ENCODE measurements at places on chromosomes 11 and 22. TPM values are rescaled to one million over a fixed set of nuclear protein-coding genes. Genes with fewer than 3 reads are reported as not detected.

Gene HTR3A
- total RNA-seq, result not detected

Gene BTG4
- total RNA-seq, result not detected

Gene LSP1
- total RNA-seq, result 47.4 TPM

Gene OR8G1
- total RNA-seq, result not detected

Gene GTSE1
- total RNA-seq, result 1.6 TPM

Gene MPST
- 42.7 TPM for total RNA-seq

Gene PRDM10
- 10.3 TPM for total RNA-seq

Gene CYB5R2
- 28.4 TPM for total RNA-seq

Gene SYT8
- total RNA-seq, result 159 TPM

Gene ELMOD1
- total RNA-seq, result 0.39 TPM

Gene PNPLA3
- 0.75 TPM for total RNA-seq

Gene PATE2
- total RNA-seq, result 0.23 TPM

Gene RPS25
- total RNA-seq, result 1,353 TPM

Gene FTH1
- 2,368 TPM for total RNA-seq

Gene TTC28
- 56.8 TPM for total RNA-seq

Gene MFRP
- not detected for total RNA-seq

Gene CLDN25
- not detected for total RNA-seq

Gene UCP3
- total RNA-seq, result 1.9 TPM

Gene SLC43A3
- 27.2 TPM for total RNA-seq

Gene SLC22A9
- total RNA-seq, result not detected

Gene FAM227A
- 6.1 TPM for total RNA-seq

Gene NLRP10
- not detected for total RNA-seq

Gene KCNJ11
- total RNA-seq, result 0.70 TPM

Gene PUS3
- total RNA-seq, result 14.8 TPM

Gene KCNJ5
- 0.94 TPM for total RNA-seq

Gene SCGB1C1
- not detected for total RNA-seq

Gene PRSS23
- 27.8 TPM for total RNA-seq

Gene OR52N4
- 0.75 TPM for total RNA-seq

Gene CARS1
- 90.0 TPM for total RNA-seq

Gene MAPK8IP2
- total RNA-seq, result 0.83 TPM

Gene CALCB
- total RNA-seq, result 0.18 TPM

Gene GPR83
- not detected for total RNA-seq

Gene CREB3L1
- total RNA-seq, result 39.6 TPM

Gene SNX32
- 2.6 TPM for total RNA-seq
